Sciatic nerve (tissue), 2 donors: ENCODE measurements at places on chromosomes 5 and 9. TPM values are rescaled to one million over a fixed set of nuclear protein-coding genes. Genes with fewer than 3 reads are reported as not detected.

The EPB41L4A gene
- 29.4 TPM for total RNA-seq

DNA sequence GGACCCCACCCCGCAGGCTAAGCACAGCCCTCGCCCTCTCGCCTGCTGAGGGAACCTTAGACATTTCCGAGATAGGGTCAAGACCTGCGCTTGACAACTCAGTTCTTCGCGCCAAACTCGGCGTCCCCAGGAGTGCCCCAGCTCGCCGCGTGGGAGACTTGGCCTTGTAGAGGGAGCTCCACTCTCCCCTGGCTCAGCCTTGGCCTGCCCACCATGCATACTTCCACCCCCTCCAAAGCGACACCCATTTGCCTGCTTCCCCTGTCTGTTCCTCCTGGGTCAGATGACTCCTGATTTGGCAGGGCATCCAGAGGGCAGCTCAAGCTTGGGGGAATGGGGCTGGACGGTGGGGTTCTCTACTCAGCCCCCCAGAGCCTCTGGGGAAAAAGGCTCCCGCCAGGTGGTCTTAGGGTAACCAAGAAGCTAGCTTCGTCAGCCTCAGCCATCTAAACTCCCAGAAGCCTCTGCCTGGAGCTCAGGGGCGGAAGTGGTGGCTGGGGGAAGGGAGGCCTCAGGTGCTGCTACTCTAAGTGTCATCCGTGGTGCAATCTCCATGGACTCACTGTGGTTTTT, 560 bp downstream of the DOCK2 start:
- DNase-seq = no peak

- DNase-seq = no peak
Measured at GRCh38 chr9:126794441-126794840, 10.4 kb upstream of the ZBTB43 start.

- DNase-seq = no peak
Measured at GRCh38 chr5:142994218-142994617, 224.0 kb downstream of the ARHGAP26 start.

- DNase-seq = no peak
Measured at GRCh38 chr5:72145348-72145747, 38.1 kb downstream of the MAP1B start.

DNA sequence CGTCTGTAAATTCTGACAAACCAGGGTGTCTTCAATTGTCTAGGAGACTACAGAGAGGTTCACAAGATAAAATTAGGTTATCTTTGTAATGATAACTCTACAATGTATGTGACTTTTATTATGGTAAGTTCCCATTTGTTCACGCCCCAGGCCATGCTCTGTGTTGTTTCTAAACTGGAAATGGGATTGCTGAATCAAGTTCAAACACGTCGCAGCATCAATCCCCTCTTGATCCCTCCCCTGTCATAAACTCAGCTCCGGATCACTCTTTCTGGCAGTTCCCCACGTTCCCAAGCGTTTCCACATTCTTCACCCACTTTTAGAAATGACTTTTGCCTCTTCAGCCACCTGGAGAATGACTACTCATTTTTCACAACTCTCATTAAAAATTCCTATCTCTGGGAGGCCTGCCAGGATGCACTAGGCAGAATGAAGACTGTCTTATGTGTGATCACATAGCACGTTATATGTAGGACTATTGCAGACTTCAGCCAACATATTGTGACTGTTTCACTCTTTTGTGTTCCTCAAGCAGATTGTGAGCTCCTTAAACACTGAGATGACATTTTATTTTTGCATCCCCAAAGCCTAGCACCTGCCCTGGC, 1124.2 kb upstream of the WWC1 start:
- no peak for DNase-seq

DNA sequence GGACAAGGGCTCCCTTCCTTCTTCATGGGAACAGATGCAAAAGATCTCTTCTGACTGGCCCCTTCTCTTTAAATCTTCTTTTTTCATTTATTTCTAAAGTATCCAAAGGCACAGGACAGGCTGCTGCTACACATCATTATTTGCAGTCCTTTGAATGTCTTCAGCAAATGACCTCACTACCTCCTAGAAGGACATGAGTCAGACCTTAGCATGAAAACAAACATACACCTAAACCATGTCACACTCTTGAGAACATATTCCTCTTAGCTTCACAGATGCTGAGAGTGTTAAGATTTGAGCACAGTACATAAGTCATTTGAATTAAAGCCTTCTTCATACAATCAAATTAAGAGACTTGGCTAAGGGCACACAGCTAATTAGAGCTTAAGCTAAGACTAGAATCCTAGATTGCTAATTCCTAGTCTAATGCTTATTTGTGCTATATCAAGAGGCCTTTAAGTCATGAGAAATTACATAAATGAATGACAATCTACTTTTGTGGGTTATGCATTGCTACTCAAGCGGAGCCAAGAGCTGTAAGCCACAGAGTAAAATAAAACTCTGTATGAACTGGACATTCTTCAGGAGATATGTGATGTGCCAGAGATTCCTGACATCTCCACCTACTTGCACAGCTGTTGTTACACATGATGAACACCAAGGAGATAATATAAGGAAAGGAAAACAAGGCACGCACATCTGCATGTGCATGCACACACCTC, 109.1 kb upstream of the PTGER4 start:
- no peak for DNase-seq

The FREM1 gene
- 8.3 TPM for total RNA-seq

The TAF11L10 gene
- not detected for total RNA-seq

GRCh38 chr5:118555727-118556126, 432.6 kb downstream of the DTWD2 start:
- no peak for DNase-seq

GRCh38 chr5:50969151-50970031, 303.0 kb downstream of the PARP8 start:
- peak; percentile 58 for DNase-seq

- no peak for DNase-seq
Measured at GRCh38 chr5:78662323-78662722, 13.8 kb upstream of the LHFPL2 start.

- DNase-seq = no peak
Measured at GRCh38 chr5:32339878-32340277, 27.1 kb upstream of the MTMR12 start.

DNA sequence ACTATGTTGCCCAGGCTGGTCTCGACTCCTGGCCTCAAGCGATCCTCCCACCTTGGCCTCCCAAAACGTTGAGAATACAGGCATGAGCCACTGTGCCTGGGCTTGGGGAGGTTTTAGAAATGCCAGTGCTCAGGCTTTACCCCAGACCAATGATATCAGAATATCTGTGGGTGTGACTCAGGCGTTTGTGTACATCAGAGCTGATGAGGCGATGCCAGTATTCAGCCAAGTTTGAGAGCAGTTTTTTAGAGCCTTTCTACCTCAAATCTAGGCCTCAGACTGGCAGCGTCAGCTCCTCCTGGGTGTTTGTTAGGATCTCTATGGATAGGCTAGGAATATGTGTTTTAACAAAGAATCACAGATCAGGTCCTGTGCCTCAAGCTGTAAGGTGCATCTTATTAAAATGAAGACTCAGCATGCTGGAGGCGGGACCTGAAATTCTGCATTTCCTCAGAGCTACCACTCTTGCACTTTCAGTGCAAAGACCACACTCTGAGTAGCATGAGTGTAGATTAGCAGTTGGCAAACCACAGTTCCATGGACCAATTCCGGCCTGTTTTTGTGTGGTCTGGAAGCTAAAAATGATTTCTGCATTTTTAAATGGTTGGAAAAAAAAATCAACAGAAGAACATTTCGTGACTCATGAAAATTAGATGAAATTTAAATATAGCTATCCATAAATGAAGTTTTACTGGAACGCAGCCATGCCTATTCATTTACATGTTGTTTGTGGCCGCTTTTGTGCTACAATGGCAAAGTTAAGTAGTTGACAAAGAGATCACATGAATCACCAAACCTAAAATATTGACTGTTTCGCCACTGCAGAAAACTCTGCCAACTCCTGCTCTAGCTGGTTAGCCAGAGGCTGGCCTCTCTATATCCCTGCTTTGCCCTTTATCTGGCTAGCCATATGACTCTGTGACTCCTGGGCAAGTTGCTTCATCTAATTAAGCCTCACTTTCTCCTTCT, 92.2 kb downstream of the KLF4 start:
- DNase-seq = no peak

- no peak for DNase-seq
Measured at GRCh38 chr5:65867542-65868195, 58.7 kb upstream of the ERBIN start.

The GABRA6 gene
- total RNA-seq = not detected
